Foreskin keratinocyte (primary cell): ENCODE measurements at places on chromosomes 11 and 22.

DNA sequence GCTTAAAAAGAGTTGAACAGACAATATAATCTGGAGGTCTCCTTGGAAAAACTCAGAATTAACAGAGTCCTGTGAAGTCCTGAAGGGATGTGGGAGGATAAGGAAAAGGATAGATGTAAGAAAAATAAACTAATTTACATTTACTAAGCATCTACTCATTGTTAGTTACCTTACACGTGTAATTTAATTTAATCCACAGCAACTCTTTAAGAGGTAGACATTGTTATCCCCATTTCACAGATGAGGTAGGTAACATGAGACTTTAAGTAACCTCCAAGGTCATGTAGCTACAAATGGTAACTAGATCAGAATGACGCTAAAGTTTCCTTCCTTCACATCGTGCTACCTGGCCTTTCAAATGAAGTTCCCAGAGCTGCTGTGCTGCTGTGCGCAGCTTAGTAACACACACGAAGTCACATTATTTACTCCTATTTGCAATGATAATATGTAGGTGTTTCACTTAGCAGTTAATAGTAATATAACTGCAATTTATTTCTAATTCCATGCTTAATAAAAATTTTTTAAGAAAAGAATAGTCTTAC is 5.7 kb upstream of the PDE3B start:
- no peak for DNase-seq

DNA sequence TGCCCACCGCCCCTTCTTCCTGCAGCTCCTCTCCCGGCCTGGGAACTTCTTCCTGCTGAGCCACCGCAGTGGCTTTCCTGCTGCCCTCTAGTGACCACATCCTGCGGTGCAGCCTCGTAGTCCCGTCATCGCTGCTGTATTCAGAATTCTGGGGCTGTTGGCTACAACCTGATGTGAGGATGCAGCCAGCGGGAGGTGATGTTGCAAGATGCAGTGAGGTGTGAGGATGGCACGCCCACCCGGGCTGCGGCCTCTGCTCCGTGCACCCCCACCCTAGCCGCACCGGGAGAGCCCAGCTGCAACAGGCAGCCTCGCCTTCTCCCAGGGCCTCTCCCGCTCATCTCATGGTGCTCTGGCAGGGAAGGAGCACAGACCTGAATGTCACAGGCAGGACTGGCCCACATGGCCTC is 10.1 kb downstream of the CHST1 start:
- DNase-seq = peak; percentile 35

DNA sequence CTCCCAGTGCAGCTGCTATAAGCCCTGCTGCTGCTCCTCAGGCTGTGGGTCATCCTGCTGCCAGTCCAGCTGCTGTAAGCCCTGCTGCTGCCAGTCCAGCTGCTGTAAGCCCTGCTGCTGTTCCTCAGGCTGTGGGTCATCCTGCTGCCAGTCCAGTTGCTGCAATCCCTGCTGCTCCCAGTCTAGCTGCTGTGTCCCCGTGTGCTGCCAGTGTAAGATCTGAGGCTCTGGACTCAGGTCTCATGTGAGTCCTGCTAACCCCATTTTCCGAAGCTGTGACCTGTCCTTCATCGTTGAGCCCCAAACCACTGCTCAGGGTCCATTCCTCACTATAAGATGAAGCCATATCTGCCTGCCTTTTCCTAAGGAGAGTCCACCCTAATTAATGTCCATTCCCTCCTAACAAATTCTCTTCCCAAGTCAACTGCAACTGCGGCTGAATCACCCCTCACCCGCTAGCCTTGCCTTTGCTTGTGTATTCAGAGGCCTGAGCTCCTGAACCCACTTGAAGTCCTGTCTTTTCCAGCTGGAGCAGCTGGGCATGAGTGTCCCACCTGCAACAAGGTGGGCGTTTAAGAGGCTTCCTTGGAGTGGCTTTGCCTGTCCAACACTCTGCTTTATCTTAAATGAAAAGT is 626 bp downstream of the KRTAP5-7 start:
- DNase-seq = no peak

- no peak for DNase-seq
Observed at GRCh38 chr11:65500387-65501185, 1.7 kb downstream of the MALAT1 start.

DNA sequence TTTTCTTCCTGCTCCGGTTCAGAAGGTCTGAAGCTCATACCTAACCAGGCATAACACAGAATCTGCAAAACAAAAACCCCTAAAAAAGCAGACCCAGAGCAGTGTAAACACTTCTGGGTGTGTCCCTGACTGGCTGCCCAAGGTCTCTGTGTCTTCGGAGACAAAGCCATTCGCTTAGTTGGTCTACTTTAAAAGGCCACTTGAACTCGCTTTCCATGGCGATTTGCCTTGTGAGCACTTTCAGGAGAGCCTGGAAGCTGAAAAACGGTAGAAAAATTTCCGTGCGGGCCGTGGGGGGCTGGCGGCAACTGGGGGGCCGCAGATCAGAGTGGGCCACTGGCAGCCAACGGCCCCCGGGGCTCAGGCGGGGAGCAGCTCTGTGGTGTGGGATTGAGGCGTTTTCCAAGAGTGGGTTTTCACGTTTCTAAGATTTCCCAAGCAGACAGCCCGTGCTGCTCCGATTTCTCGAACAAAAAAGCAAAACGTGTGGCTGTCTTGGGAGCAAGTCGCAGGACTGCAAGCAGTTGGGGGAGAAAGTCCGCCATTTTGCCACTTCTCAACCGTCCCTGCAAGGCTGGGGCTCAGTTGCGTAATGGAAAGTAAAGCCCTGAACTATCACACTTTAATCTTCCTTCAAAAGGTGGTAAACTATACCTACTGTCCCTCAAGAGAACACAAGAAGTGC is 661 bp upstream of the MALAT1 start:
- no peak for DNase-seq

DNA sequence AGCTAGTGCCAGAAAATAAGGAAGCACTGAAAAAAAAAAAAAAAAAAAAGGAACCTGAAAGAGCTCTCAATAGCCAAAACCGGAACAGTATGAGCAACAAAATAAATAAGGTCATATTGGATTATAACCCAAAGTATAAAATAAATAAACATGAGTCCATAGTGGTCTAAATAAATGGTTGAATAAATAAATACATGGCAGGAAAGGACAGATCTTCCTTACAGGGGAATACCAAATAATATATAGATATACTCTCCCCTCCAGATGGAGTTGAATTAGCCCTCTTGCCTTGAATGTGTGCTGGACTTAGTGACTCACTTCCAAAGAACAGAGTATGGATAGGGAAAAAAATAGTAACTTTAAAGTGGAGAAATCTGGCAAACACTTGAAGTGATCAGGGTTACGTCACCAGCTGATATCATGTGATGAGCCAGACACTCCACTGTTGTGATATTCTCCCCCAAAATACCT is 14.3 kb upstream of the ARRB1 start:
- DNase-seq = no peak

- no peak for DNase-seq
Observed at GRCh38 chr11:64553554-64554201, 37.3 kb upstream of the SLC22A12 start.

DNA sequence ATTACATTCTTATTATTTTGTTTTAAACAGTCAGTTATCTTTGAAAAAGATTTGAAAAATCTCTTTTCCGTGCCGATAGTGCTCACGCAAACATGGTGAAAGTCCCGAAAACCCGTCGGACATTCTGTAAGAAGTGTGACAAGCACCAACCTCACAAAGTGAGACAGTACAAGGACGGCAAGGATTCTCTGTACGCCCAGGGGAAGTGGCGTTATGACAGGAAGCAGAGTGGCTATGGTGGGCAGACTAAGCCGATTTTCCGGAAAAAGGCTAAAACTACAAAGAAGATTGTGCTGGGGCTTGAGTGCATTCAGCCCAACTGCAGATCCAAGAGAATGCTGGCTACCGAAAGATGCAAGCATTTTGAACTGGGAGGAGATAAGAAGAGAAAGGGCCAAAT is 28.7 kb upstream of the CTSD start:
- DNase-seq = no peak

GRCh38 chr11:111774955-111775710 is 8.9 kb upstream of the PPP2R1B start:
- DNase-seq = no peak

DNA sequence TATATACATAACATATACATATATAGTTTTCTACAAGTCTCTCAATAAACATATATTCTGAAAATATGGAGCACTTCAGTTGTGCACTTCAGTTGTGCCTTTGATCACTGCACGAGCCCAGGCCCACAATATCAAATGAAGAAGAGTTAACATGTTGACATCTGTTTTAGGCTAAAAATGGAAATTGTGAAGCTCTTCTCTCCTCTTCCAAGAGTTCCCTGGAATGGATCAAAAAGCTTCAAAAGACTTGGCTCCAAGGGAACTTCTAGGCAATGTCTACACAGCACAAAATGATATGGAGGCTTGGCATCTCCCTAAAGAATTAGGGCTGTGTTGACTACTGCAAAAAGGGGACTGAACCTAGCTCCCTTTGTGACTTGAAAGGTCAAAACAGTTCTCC is 36.9 kb downstream of the MAML2 start:
- DNase-seq = no peak

DNA sequence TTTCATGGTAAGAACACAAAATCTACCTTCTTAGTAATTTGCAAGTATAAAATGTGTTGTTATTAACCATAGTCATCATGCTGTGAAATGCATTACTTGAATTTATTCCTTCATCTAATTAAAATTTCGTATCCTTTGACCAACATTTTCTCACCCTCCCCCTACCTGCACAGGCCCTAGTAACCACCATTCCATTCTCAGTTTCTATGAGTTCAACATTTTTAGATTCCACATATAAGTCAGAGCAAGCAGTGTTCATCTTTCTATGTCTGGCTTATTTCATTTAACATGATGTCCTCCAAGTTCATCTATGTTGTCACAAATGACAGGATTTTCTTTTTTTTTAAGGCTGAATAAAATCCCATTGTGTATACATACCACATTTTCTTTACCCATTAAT is 43.5 kb upstream of the CCDC179 start:
- DNase-seq = no peak

- no peak for DNase-seq
Observed at GRCh38 chr11:74022546-74022945, 13.7 kb upstream of the UCP3 start.

DNA sequence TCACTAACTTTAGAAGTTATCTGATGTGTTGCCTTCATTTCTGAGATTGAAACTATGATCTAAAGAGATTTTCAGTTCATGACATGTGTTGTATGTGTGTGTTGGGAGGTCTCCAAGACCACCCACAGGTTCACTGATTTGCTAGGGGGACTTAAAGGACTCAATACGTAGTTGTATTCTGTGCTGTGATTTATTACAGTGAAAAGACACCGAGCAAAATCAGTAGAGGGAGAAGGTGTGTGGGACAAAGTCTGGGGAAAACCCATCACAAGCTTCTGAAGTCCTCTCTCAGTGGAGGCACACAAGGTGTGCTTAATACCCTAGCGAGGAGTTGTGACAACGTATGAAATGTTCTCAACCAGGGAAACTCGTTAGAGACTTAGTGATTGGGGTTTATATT is 35.6 kb downstream of the RNF169 start:
- DNase-seq = no peak

DNA sequence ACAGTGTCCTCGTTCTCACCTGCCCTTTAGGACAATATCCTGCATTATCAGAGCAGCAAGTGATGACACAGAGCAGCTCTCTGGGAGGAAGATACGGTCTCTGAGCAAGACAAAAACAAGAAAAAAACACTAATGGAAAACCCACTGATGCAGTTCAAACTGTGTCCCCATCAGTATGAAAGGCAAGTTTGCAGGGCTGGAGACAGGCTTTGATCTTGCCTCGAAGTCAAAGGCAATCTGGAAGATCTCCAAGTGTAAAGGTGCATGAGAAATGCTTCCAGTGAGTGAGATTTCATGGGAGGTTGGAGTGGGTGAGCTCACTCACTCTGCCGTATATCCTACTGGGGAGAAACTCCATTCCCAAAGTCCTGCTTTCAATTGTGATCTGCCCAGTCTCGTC is 157.5 kb downstream of the KIRREL3 start:
- DNase-seq = no peak

- DNase-seq = no peak
Observed at GRCh38 chr11:75306529-75306928, 44.9 kb downstream of the ARRB1 start.

GRCh38 chr11:69574608-69575255 is 66.2 kb upstream of the CCND1 start:
- no peak for DNase-seq

DNA sequence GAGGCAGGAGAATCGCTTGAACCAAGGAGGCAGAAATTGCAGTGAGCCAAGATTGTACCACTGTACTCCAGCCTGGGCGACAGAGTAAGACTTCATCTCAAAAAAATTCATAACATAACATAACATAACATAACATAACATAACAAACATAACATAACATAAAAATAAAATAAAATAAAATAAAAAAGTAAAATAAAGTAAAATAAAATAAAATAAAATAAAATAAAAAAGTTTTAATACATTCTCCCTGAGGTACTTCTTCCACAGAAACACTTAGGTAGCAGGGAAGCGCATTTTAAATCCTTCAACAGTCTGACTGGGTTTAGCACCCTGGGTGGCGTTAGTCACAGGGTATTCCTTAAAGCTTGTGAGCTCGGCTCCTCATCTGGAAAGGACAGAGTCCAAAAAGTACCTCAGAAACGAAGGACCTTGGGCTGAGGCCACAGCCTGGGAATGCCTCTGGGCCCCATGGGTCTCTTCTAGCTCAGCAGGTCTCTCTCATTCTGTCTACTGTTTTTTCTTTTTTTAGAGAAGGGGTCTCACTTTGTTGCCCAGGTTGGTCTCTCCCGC is 41.7 kb downstream of the MICAL3 start:
- no peak for DNase-seq

- DNase-seq = peak; percentile 28
Observed at GRCh38 chr11:693415-693831, 1.6 kb downstream of the DEAF1 start.

DNA sequence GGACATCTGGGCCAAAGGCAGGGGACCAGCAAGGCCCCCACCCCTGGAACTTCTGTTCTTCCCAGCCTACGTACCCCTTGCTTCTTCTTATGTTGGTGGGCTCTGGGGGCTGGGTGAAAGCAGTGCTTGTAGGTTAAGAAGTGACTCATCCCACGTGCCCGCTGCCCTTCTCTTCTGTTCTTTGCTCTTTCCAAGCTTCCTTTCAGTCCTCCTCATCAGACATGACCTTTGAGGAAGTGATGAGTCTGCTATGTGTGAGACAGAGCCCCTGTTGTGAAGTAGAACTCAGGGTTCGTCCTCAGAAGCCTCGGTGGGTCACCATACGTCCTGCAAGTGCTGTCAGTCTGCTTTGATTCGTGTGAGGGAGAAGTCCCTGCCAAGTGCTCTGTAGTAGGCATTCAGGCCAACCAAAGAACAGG is 12.7 kb downstream of the MED15 start:
- DNase-seq = no peak

GRCh38 chr22:19984201-19984753 is 32.3 kb downstream of the ARVCF start:
- peak; percentile 80 for DNase-seq
